Breast epithelium (tissue), 4 donors: ENCODE measurements at places on chromosomes 1 and 21. TPM values are rescaled to one million over a fixed set of nuclear protein-coding genes. Genes with fewer than 3 reads are reported as not detected.

DPH5 gene
- 25.9 TPM for total RNA-seq

GRCh38 chr1:107363154-107363553, 222.3 kb downstream of the NTNG1 start:
- no peak for DNase-seq

SRGAP2B gene
- 21.8 TPM for total RNA-seq

COL6A1 gene
- total RNA-seq: 527 TPM

DNA sequence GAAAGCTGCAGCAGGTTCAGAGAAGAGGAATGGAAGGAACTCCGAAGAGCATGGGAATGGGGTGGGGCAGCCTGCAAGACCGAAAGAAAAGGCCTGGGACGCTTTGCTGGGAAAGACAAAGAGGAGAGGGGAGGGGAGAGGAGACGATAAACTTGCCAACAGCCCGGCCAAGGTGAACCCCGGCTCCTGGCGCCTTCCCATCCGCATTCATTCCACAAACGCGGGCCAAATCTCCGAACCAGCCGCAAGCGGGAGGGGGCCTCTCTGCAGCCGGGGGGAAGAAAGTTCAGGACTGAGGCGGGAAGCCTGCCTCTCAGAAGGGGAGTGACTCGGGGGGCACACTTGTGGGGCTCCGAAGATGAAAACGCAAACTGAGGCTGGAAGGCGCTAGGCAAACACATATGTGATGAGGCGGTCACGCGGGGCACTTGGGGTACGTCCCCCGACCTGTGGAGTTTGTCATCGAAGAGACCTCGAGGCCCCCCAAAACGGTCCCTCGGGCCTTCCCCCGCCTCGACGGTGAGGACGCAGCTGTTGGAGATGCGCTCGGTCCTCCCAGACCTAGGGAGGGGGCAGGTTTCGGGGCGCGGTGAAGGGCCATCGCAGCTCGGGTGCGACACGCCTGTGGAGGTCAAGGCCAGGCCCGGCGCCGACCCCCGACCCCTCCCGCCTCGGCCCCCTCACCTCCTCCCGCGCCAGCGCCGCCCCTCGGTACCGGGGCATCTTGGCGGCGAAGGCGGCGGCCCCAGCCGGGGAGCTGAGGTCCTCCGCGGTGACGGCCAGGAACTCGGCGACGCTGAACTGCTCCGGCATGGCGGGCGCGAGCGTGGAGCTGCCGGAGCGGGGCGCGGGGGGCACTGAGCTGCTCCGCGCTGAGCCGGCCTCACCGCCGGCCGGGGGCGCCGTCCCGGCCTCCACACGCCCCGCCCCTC, at the start of gene ASAP3:
TSS of gene ASAP3 (minus strand) at position 859 of the 932 bp plus-strand sequence. CDS start at position 813, 46 bp downstream.
- peak; percentile 30 for DNase-seq

ZNF695 gene
- total RNA-seq: not detected

NPPA gene
- 0.66 TPM for total RNA-seq

GRCh38 chr1:53567851-53568250, 108.7 kb downstream of the DMRTB1 start:
- no peak for DNase-seq

DNA sequence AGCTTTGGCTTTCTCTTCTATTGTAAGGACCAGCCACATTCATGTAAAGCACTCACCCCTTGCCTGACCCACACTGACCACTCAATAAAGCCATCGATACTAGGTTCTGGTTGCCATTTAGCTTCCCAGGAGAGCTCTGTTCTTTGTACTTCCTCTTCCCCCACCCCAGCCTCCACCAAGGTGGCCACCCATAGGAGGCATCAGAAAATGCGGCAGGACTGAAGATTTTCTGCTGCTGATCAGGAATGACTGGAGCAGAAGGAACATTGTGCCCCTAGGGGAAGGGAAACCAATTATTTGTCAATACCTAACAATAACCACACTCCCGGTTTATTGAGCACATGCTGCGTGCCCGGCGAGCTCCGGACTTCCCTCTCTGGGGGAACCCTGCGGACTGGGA, 5.2 kb upstream of the SMIM12 start:
- DNase-seq: no peak

IL23R gene
- not detected for total RNA-seq

SMIM1 gene
- total RNA-seq: 4.7 TPM

GRCh38 chr1:200834383-200834782, 38.4 kb upstream of the GPR25 start:
- DNase-seq: no peak

DNA sequence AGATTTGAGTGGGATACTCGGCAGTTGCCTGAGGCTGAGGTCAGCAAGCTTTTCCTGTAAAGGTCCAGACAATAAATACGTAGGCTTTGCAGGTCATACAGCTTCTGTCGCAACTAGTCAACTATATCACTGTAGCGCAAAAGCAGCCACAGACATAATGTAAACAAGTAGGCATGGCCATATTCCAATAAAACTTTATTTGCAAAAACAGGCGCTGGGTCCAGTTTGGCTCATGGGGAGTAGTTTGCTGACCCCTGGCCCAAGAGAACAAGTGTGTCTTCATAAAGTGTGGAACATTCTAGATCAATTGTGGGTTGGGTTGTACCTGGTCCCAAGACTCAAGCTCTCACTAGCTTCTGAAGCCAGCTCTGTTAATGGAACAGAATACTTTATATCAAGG, 78.8 kb downstream of the MIS18A start:
- no peak for DNase-seq

DNA sequence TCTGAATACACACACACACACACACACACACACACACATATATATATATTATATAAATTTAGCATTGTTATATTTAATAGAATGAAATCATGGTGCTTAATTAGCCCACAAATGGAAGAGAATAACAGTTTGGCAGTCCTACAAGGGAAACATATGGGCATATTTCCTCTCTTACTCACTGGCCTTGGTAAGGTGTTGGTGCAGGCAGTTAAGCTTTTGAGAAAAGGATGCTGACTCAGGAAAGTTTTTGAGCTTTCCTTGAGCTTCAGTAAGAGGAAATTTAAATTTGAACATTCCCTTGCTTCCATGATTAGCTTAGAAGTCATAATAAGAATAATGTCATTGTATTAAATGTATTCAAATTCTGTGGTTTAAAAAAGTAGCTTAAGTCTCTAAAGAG, 37.0 kb upstream of the B3GALT5 start:
- no peak for DNase-seq

SNX7 gene
- total RNA-seq: 22.6 TPM

DNA sequence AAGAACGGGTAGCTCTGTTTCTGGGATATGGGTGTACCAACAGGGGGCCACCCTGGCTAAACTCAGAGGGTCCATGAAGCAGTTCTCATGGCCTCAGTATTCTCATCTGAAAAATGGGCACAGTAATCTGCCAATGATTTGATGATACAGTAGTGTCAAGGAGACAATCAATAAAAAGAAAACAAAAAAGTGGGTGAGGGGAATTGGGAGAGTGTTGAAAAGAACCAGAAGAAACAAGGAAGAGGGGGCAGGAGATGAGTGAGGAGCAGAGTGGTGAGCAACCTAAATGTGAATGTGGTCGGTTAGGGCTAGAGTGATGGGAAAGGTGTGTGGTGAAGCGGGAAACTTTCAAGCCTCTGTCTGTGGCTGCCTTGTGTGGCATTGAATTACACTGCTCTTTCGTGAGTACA, 2.0 kb downstream of the SLAMF7 start:
- DNase-seq: no peak

- DNase-seq: no peak
These were observed 156.6 kb downstream of the SIPA1L2 start for GRCh38 chr1:232473324-232473723.
